Aorta (tissue), 5 donors: ENCODE measurements at places on chromosomes 5 and 9. TPM values are rescaled to one million over a fixed set of nuclear protein-coding genes. Genes with fewer than 3 reads are reported as not detected.

GRCh38 chr5:168836603-168837231 lies 257.5 kb upstream of the PANK3 start:
- no peaks in the 10 kb centered on the region for H3K36me3 ChIP-seq
- H3K27ac ChIP-seq: no peak overlapping the region
- DNase-seq: no peak
- no peaks in the 10 kb centered on the region for H3K4me1 ChIP-seq

GRCh38 chr5:83498585-83498984 lies 27.0 kb downstream of the VCAN start:
- peaks cover 1% of the 10 kb centered on the region for H3K36me3 ChIP-seq
- H3K4me3 ChIP-seq: no peak overlapping the region
- H3K4me1 ChIP-seq: no peaks in the 10 kb centered on the region
- no peak overlapping the region for H3K27ac ChIP-seq

DNA sequence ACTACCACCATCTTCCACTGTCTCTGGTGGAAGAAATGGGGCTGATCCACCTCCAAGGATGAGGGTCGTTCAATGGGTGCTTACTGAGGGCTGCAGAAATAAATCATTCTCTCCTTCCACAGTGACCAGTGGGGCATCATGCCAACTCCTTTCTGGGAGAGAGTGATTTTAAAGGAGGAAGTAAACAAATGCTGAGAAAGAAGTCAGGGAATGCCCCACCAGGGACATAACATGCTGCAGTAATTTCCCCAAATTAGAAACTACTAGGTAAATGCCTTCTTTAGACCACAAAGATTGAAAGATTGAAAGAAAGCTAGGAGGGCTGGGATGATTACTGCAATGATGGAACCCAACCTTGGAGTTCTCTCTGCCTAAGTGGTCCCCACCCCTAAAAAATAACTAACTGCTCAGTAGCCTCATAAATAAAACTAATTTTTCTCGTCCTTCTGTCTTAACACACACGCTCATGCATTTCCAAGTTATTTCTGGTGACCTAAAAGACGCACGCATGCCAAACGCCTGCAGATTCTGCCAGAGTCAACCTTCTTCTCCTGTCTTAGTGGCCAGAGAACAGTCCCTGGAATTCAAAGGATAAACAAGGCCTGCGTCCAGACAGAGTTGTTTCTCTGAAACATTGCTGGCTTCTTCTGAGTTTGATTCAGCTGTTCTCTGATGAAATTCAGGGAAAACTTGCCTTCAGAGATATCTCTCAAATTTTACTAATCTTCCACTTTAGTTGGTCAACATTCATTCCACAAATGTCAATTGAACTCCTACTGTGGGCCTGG lies 250.0 kb downstream of the NR3C1 start:
- H3K4me1 ChIP-seq: peaks cover 24% of the 10 kb centered on the region
- H3K4me3 ChIP-seq: no peak overlapping the region
- H3K27me3 ChIP-seq: no peaks in the 10 kb centered on the region
- peak; percentile 85 for DNase-seq
- H3K36me3 ChIP-seq: no peaks in the 10 kb centered on the region

- H3K27ac ChIP-seq: no peak overlapping the region
- no peaks in the 10 kb centered on the region for H3K27me3 ChIP-seq
- DNase-seq: no peak
- H3K4me1 ChIP-seq: no peaks in the 10 kb centered on the region
- H3K4me3 ChIP-seq: no peak overlapping the region
Measured at GRCh38 chr9:135300346-135301141, 179.0 kb upstream of the PPP1R26 start.

DNA sequence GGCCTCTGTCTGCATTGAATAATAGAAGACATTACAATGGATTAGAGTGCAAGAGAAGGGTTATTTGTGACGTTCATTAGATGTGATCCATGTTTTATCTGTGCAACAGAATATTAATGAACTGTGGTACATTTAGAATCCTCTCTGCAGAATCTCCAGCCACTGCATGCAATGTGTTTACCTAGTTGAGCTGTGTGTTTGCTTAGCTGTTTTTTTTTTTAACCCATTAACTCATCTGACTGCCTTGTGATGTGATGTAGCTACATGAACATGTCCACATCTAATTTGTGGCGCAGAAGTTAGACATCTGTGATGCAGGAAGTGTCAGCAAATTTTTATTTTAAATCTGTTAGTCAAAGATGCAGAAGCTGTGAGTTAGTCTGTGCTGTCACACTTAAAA lies 236.9 kb downstream of the CD180 start:
- peak overlapping the region; percentile 51 for H3K4me3 ChIP-seq
- no peak overlapping the region for H3K27ac ChIP-seq
- H3K36me3 ChIP-seq: no peaks in the 10 kb centered on the region

DNA sequence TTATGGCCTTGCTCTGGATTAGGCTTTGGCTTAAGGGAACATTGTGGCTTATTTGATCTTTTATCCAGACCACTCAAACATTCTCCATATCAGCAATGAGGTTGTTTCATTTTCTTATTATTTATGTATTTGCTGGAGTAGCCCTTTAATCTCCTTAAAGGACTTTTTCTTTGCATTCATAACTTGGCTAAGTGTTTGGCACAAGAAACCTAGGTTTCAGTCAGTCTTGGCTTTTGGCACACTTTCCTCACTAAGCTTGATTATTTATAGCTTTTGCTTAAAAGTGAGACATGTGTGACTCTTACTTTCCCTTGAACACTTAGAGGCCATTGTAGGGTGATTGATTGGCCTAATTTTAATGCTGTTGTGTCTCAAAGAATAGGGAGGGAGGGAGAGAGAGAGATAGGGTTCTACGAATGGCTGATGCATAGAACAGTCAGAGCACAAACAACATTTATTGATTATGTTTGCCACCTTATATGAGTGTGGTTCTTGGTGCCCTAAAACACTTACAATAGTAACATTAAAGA lies 2265.3 kb upstream of the C9orf72 start:
- H3K27ac ChIP-seq: no peak overlapping the region
- H3K36me3 ChIP-seq: no peaks in the 10 kb centered on the region
- H3K4me1 ChIP-seq: no peaks in the 10 kb centered on the region

DNA sequence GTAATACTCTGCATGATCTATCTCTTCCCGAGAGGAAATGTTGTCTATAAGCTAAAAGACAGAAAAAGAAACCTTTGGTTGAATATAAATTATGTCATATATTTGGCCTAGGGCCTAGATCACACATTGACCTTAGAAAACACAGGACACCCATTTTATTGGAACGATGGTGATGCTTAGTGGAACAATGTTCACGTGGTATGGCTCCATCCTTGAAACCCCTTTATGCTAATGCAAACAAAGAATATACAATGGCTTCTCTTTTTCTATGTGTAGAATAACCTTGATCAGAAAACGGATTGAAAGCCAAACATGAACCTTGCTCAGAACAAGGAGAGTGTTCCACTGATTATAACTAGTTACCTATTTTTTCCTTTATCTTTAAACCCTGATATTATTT lies 24.5 kb downstream of the MRPS27 start:
- H3K4me1 ChIP-seq: peaks cover 2% of the 10 kb centered on the region
- DNase-seq: no peak
- H3K27ac ChIP-seq: no peak overlapping the region
- H3K27me3 ChIP-seq: no peaks in the 10 kb centered on the region
- no peaks in the 10 kb centered on the region for H3K36me3 ChIP-seq
- no peak overlapping the region for H3K4me3 ChIP-seq

GRCh38 chr5:5025098-5025773 lies 114.9 kb upstream of the ADAMTS16 start:
- H3K27me3 ChIP-seq: no peaks in the 10 kb centered on the region
- no peak for DNase-seq
- no peaks in the 10 kb centered on the region for H3K4me1 ChIP-seq
- no peaks in the 10 kb centered on the region for H3K36me3 ChIP-seq

DNA sequence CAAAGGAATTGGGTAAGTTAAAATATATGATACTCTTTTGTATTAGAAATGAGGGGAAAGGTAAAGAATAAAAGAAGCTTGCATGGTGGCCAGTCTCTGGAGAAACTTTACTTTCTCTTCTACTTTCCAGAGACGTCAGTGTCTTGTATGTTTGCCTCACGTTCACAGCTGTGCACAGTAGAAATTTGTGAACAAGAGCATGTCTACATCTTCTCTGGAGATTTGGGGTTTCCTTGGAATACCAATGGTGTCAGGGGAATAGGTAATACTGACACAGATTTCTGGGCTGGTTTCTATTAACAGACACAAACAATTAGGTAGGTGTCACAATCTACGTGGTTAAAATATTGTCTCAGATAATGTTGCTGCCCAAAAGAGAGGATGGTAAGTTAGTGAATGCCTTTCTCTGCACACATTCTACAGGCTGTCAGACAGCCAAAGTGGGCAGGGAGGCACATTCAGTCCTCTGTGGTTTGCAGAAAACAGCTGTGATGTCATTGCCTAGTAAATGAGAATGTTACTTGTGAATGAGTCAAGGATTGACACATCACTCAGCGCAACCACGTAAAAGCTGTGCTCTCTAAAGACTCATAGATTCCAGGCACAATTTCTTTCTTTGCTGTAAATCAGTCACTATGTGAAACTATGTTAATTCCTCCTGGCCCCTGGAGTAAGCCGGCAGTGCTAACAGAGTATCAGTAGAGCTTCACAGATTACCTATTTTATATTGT lies 397.1 kb downstream of the MAN2A1 start:
- H3K4me1 ChIP-seq: peaks cover 6% of the 10 kb centered on the region
- no peak overlapping the region for H3K4me3 ChIP-seq
- no peaks in the 10 kb centered on the region for H3K36me3 ChIP-seq
- H3K27ac ChIP-seq: no peak overlapping the region
- H3K27me3 ChIP-seq: no peaks in the 10 kb centered on the region

The FOXD4 gene
- total RNA-seq: not detected

The ERAP2 gene
- total RNA-seq: 10.8 TPM

The GRIA1 gene
- total RNA-seq: 6.5 TPM

The BARX1 gene
- total RNA-seq: 0.23 TPM
